ENCODE measurements at places on chromosomes 12 and 14.

DNA sequence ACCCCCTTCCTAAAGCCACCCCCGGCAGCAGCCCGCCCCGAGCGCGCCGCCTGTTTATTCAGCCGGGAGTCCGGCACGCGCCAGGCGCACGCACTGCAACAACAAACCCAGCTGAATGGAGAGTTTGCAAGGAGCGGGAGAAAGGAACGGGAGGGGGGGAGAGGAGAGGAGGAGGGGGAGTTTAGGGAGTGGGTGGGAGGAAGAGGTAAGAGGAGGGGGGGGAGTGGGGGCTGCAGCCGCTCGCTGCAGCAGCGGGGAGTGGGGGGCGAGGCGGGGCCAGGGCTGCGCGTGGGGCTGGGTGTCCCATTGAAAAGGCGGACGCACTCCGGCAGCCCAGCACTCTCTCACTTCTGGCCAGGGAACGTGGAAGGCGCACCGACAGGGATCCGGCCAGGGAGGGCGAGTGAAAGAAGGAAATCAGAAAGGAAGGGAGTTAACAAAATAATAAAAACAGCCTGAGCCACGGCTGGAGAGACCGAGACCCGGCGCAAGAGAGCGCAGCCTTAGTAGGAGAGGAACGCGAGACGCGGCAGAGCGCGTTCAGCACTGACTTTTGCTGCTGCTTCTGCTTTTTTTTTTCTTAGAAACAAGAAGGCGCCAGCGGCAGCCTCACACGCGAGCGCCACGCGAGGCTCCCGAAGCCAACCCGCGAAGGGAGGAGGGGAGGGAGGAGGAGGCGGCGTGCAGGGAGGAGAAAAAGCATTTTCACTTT is at the start of gene ASCL1:
ASCL1 (plus strand) TSS at position 336 of the 712 bp plus-strand sequence. CDS start 571 bp downstream, outside the sequence.
- no peak for DNase-seq

- DNase-seq: no peak
Measured at GRCh38 chr12:48199774-48200221, 3.3 kb downstream of the OR10AD1 start.

- DNase-seq: peak; percentile 87
Measured at GRCh38 chr12:116455540-116456329, 103.4 kb upstream of the MAP1LC3B2 start.

GRCh38 chr12:11555743-11556625 is 93.5 kb upstream of the ETV6 start:
- DNase-seq: no peak

GRCh38 chr12:38269897-38270296 is 46.7 kb upstream of the ALG10B start:
- no peak for DNase-seq

GRCh38 chr14:24576771-24577170 is 721 bp upstream of the CTSG start:
- no peak for DNase-seq

GRCh38 chr14:100306998-100307765 is 938 bp upstream of the SLC25A29 start:
- no peak for DNase-seq

DNA sequence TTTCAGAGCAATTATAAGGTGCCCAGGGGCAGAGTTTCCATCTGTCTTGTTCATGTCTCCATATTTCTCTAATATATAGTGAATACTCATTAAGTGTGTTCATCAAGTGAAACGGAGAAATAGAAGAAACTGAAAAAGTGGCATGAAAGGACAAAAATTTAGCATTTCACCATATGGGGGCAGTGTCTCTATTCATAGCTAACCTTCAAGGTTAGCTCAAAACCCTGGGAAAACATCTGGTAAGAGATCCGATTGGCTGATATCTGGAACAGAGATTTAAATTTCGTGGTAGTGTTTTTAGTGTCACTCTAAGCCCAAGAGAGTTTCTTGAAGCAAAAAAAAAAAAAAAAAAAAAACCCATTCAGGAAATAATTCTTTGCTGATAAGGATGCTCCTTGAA is 367.5 kb downstream of the DAD1 start:
- no peak for DNase-seq

- no peak for DNase-seq
Measured at GRCh38 chr12:76084863-76085519, 506 bp upstream of the NAP1L1 start.

GRCh38 chr12:54221402-54221984 is 32.7 kb upstream of the SMUG1 start:
- DNase-seq: no peak

- no peak for DNase-seq
Measured at GRCh38 chr12:49233842-49234526, 30.9 kb upstream of the TUBA1C start.

DNA sequence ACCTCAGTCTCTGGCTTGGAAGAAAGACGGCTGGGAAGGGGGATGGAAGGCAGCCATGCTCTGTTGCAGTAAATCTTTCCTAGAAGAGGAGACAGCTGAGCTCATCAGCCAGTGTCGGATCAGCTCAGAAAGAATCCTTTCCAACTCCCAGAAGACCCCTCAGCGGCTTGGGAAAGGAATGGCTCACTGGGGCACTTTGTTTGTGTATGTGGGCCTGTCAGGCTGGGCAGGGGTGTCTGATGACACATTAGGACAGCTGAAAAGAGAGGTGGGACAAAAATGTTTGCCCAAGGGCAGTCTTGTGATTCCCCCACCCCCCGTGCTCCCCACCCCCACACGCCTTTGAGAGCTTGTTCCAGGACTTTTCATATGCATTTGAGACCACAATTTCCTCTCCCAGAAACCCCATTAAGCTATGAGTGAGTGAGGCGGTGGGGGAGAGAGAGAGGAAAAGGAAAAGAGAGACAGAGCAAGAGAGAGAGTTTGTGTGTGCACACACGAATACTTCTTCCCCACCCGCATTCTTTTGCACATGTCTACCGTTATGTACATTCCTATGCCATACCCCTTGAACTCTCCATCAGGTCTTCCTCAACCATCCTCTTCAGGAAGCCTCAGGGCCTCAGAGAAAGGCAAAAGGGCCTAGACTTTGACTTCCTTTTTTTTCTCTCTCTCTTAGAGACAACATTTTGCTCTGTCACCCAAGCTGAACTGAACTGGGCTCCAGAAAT is 198.9 kb downstream of the ZFP36L1 start:
- no peak for DNase-seq

- no peak for DNase-seq
Measured at GRCh38 chr14:101173698-101174521, 270.4 kb upstream of the RTL1 start.

DNA sequence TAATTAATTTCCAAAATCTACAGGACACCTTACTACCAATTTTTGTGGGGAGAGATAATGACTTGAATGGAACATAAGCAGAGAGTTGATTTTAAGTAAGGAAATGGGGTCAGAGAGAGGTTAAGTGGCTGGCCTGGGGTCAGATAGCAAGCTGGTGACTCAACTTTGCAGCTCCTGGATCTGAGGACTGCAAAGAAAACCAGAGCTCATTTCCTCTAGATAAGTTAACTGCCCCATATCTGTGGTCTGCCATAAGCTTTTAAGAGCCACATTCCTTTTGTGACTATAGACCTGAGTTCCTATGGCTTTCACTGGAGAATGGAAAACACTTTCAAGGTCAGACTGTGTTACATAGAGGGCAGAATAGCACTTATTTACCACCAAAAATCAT is 201.2 kb upstream of the PRICKLE1 start:
- peak; percentile 68 for DNase-seq

DNA sequence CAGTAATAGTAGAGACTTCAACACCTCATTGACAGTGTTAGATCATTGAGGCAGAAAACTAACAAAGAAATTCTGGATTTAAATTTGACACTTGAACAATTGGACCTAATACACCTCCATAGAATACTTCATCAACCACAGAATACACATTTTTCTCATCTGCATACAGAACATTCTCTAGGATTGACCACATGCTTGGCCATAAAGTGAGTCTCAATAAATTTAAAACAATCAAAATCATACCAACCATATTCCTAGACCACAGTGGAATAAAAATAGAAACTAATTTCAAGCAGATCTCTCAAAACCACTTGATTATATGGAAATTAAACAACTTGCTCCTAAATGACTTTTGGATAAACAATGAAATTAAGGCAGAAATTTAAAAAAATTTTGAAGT is 82.3 kb downstream of the SLC38A4 start:
- DNase-seq: peak; percentile 27

- DNase-seq: no peak
Measured at GRCh38 chr14:70188659-70189455, at the start of gene SLC8A3. SLC8A3 (minus strand) TSS chr14:70188951; CDS start chr14:70168422, 20,529 bp downstream.

DNA sequence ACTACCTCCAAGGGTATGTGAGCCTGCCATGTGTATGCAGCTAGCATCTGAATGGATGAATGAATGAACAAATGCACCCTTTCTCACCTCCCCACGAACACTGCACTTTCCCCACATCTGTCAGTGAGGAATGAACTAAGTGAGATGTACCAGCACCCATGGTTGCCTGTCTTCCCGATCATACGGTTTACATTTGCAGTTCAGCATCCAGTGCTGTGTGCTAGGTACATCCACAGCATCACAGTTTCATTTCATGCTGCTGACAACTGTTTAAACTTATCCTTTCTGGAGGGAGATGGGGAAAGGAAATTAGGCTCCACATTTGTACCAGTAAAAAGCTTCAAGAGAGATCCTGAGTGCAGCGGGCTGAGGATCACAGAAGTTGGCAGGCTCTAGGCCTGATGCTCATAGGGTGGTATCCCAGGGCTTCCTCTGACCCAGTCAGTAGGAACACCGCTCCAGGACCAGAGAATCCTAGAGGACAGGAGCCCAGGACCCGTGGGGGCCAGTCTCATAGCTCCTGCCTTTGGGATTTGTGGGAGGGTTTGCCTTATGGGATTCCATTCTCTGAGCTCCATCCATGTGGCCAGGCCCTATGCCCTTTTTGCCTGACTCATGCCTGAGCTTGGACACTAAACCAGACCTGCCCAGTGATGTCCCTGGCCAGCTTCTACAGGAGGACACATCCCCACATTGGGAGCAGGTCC is 294.5 kb downstream of the CACNA1C start:
- DNase-seq: no peak

DNA sequence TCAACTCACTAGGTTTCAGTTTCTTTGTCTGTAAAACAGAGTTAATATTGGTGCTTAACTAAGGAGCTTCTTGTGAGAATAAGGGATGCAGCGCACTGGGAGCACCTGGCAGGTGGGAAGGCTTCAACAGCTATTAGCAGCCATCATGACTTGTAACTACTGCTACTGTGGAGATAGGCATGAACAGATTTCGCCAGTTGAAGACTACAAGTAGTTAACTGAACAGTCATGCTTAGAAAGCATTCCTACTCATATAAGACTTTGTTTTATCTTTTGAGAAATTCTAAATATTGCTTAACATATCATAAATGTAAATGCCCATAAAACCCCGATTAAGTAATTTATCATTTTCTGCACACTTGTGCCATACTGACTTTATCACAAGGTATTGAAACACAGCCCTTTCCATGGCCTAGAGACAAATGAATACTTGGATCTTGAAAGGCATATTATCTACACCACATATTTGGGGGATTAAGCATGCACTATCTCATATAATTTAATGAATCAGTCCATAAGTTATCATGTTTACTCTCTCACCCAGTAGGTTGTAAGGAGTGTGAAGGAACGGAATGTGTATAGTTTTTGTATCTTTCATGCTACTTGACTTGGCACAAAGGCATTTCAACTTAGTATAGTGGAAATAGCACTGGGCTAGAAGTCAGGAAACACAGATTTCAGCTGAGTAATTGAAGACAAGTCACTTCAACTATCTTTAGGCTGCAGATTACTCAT is 16.1 kb downstream of the NTN4 start:
- no peak for DNase-seq

GRCh38 chr12:69671597-69671996 is 27.5 kb downstream of the BEST3 start:
- DNase-seq: no peak

DNA sequence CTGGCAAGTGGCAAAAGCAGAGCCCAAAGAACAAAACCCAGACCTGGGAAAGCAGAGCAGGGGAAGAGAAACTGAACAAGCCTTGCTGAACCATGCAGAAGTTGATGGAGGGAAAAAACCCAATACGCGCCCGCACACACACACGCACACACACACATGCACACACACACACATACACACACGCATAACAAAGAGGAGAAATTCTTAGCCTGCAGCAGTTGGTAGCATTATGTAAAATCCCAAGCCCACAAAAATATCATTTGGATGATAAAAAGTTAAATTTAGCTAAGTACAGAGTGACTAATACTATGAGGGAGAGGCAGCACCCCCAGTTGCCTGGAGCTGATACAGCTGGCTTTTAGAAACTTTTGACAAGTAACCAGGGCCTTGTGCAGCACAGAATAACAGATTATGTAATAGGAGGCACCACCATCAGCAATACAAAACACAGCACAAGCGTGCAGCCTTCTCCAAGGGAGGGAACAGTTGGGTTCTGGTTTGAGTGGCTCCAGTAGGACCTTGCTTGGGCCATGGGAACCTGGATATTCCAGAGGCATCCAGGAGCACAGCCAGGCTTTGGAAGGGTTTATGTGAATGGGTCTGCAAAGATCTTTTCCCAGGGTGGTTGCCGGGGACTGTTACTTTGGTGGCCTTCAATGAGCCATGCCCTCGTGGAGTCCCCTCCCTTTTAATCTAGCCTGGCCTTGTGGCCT is 35.3 kb downstream of the PITPNM2 start:
- DNase-seq: peak; percentile 89

GRCh38 chr14:74938531-74939495 is 15.8 kb upstream of the RPS6KL1 start:
- no peak for DNase-seq

GRCh38 chr14:21102521-21103410 is 1.9 kb downstream of the TMEM253 start:
- DNase-seq: no peak

DNA sequence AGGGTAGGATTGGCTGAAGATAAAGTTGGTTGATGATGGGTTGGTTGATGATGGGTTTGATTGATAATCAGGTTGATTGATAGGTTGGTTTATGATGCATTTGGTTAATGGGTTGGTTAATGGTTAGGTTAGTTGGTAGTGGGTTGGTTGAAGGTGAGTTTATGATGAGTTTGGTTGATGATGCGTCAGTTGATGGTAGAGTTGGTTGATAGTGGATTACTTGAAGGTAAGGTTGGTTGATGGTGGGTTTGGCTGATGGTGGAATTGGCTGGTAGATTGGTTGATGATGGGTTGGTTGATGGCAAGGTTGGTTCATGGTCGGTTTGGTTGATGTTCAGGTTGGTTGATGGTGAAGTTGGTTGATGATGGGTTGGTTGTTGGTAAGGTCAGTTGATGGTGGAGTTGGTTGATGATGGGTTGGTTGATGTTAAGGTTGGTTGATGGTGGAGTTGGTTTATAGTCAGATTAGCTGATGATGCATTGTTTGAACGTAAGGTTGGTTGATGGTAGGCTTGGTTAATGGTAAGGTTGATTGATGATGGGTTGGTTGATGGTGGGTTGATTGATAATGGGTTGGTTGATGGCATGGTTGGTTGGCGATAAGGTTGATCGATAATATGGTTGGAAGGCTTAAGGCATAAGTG is 146.4 kb downstream of the ADGRD1 start:
- no peak for DNase-seq

DNA sequence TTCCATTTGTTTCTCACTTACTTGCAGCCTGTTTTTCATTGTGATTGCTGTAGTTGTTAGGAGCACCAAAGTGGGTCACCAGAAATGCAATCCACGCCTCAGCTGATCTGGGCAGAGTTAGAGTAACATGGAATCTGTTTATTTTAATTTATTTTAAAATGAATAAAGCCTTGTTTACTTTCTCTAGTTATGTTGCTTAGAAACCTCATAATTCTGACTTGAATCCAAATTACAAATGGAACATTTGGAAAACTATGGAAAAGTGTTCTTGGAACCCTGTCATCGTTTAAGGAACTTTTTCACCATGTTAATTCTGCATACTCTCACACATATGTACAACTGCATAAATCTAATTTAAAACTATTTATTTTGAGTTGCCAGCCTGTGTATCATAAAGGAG is 92.2 kb upstream of the DAAM1 start:
- no peak for DNase-seq

- DNase-seq: no peak
Measured at GRCh38 chr12:103197725-103198388, 240.4 kb downstream of the ASCL1 start.

Measured in BJ (cell line).